Activated CD8-positive, alpha-beta memory T cell treated with anti-CD3 and anti-CD28 coated beads, Interleukin-2, amount 10 ng/mL, durations not matched to agents 7 days and 5 days (primary cell): ENCODE measurements at places on chromosomes 7 and 10. TPM values are rescaled to one million over a fixed set of nuclear protein-coding genes. Genes with fewer than 3 reads are reported as not detected.

MRC1 gene
- total RNA-seq, result 0.05 TPM

FAM200A gene
- 5.1 TPM for total RNA-seq

C10orf143 gene
- 4.3 TPM for total RNA-seq

OR2A42 gene
- not detected for total RNA-seq

ACTL6B gene
- total RNA-seq, result not detected

- DNase-seq, result peak; percentile 33
- H3K36me3 ChIP-seq, result no peaks in the 10 kb centered on the region
- no peak overlapping the region for H3K4me3 ChIP-seq
Measured at GRCh38 chr10:49596493-49596809, 13.7 kb upstream of the SLC18A3 start.

GRCh38 chr7:19982841-19983835 lies 209.7 kb upstream of the TMEM196 start:
- no peak overlapping the region for H3K4me3 ChIP-seq
- H3K36me3 ChIP-seq, result no peaks in the 10 kb centered on the region
- no peaks in the 10 kb centered on the region for H3K4me1 ChIP-seq

GRCh38 chr7:154696556-154696955 lies 306.4 kb downstream of the PAXIP1 start:
- H3K27ac ChIP-seq, result no peak overlapping the region
- no peaks in the 10 kb centered on the region for H3K36me3 ChIP-seq
- DNase-seq, result no peak
- no peaks in the 10 kb centered on the region for H3K4me1 ChIP-seq

DNA sequence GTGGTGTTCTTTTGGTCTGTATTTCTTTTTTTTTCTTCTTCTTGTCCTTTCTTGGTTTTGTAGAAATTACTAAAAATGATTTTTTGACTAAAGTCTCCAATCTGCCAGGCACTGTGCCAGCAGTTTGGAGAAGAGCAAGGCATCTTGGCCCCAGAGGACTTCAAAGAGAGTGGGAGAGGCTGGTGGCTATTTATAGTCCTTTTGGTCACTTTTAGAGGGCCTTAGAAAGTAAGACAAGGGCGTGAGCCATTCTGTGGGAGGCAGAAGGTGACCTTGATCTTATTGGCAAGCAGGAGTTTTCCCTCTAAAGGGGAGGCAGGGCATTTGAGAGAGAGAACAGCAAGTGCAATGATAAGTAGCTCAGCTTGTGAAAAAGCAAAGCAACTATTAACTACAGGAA lies 211.9 kb downstream of the GALNT17 start:
- DNase-seq, result no peak
- no peaks in the 10 kb centered on the region for H3K27me3 ChIP-seq
- no peak overlapping the region for H3K27ac ChIP-seq
- H3K36me3 ChIP-seq, result no peaks in the 10 kb centered on the region

- no peak for DNase-seq
- no peak overlapping the region for H3K27ac ChIP-seq
- H3K4me1 ChIP-seq, result no peaks in the 10 kb centered on the region
- H3K36me3 ChIP-seq, result no peaks in the 10 kb centered on the region
Measured at GRCh38 chr7:154858836-154859537, 143.9 kb downstream of the PAXIP1 start.

DNA sequence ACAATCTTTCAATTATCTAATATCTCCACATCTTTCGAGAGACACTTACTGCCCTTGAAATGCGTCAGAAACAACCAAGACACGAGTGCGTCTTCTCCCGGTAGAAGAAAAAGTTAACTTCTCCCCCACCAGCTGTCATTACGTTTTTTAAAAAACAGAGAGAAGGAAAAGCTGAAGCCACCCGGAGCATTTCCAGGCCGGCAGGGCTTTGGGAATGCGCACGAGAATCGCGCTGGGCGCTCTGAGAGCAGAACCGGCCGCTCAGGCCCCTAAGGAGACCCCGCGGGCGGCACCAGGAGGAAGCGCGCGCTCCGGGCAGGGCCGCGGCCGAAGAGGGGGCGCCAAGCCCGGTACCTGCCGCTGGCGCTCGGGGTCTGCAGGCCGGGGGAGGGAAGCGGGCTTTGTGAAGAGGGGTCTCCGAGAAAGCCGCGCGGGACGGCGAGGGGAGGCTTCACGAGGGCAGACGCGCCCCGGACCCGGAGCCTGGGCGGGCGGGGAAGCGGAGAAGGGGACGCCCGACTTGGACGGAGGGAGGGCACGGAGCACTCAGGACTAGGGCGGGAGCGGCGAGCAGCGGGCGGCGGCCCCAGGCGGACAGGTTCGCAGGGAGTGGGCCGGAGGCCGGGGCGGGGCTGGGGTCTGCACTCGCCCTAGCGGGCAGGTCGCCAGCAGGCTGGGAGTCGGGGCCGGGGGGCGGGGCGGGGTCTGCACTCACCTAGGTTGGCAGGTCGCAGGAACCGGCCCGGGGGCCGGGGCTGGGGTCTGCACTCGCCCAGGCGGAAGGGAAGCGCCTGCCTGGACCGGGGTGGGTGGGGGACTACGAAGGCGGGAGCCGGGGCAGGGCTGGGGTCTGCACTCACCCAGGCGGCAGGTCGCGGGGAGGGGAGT lies 932 bp downstream of the ESYT2 start:
- H3K4me1 ChIP-seq, result peaks cover 40% of the 10 kb centered on the region
- H3K36me3 ChIP-seq, result peaks cover 23% of the 10 kb centered on the region
- H3K4me3 ChIP-seq, result peak overlapping the region; percentile 88
- DNase-seq, result no peak

DNA sequence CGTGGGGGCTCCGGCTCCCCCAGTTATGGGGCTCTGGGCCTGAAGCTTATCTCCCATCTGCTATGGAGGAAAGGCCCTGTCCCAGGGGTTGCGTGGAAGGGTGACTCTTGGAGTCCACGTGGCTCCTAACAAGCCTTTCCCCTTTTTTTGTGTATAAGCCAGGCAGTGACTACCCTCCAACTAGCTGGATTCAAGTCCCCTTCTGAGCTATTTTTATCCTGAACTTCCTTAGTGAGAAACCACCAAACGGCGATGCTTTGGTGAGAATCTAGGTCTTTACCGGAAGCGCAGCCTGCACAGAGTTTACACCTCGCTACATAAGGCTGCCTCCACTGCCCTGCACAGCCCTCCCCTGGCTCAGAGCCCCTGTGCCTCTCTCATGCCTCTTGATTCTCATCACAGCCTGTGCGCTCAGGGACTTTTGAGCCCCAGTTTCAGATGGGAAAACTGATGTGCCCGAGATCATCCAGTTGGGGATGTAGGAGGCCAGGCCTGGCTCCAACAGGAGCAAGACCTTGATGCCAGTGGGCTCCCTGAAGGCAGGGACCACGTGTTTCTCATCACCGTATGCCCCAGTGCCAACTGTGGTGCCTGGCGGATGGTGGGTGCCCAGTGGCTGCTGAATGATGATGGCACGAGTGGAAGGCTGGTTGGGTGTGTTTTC lies 102.3 kb upstream of the PPIF start:
- peaks cover 77% of the 10 kb centered on the region for H3K4me1 ChIP-seq
- H3K27me3 ChIP-seq, result no peaks in the 10 kb centered on the region
- peak overlapping the region; percentile 92 for H3K4me3 ChIP-seq
- peak overlapping the region; percentile 99 for H3K27ac ChIP-seq
- DNase-seq, result peak; percentile 72
- peaks cover 16% of the 10 kb centered on the region for H3K36me3 ChIP-seq

GRCh38 chr10:127934383-127934782 lies 27.5 kb downstream of the PTPRE start:
- no peak for DNase-seq
- no peak overlapping the region for H3K4me3 ChIP-seq
- peaks cover 20% of the 10 kb centered on the region for H3K27me3 ChIP-seq
- no peaks in the 10 kb centered on the region for H3K4me1 ChIP-seq

- H3K27me3 ChIP-seq, result no peaks in the 10 kb centered on the region
- peak overlapping the region; percentile 73 for H3K4me3 ChIP-seq
- H3K4me1 ChIP-seq, result peaks cover 73% of the 10 kb centered on the region
- DNase-seq, result peak; percentile 77
- H3K36me3 ChIP-seq, result no peaks in the 10 kb centered on the region
- peak overlapping the region; percentile 94 for H3K27ac ChIP-seq
Measured at GRCh38 chr7:142711746-142712616, 37.3 kb upstream of the PRSS1 start.

- no peaks in the 10 kb centered on the region for H3K4me1 ChIP-seq
- no peak overlapping the region for H3K27ac ChIP-seq
Measured at GRCh38 chr10:19974138-19974537, 157.9 kb downstream of the PLXDC2 start.

GRCh38 chr7:142389544-142389943 lies 131.7 kb upstream of the PRSS58 start:
- no peaks in the 10 kb centered on the region for H3K36me3 ChIP-seq
- DNase-seq, result no peak
- H3K4me3 ChIP-seq, result peak overlapping the region; percentile 39

GRCh38 chr10:44859546-44860285 lies 51.4 kb upstream of the TMEM72 start:
- H3K27ac ChIP-seq, result no peak overlapping the region
- no peak for DNase-seq
- no peak overlapping the region for H3K4me3 ChIP-seq
- no peaks in the 10 kb centered on the region for H3K36me3 ChIP-seq
- peaks cover 21% of the 10 kb centered on the region for H3K27me3 ChIP-seq
- H3K4me1 ChIP-seq, result peaks cover 9% of the 10 kb centered on the region

DNA sequence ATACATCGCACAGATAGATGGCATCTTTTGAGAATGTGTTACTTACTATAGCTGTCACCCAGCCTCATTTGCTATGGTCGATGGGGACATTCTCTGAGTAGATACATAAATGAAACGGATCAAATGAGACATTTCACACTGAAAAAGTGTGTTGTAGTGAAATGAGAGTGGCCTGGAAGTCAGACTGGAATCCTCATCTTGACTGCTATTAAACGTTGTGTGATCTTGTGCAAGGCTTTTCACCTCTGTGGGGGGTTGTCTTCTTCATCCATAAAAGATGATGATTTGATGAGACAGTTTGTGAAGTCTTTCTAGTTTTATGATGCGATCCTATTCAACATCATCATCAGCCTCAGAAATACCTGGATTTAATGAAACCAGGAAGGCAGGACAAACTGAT lies 155.4 kb upstream of the MYO3A start:
- H3K4me3 ChIP-seq, result no peak overlapping the region
- no peaks in the 10 kb centered on the region for H3K4me1 ChIP-seq

- H3K27ac ChIP-seq, result peak overlapping the region; percentile 87
- peaks cover 36% of the 10 kb centered on the region for H3K4me1 ChIP-seq
- peaks cover 2% of the 10 kb centered on the region for H3K36me3 ChIP-seq
- H3K27me3 ChIP-seq, result no peaks in the 10 kb centered on the region
Measured at GRCh38 chr10:62243647-62243997, 25.0 kb downstream of the RTKN2 start.

- H3K27me3 ChIP-seq, result peaks cover 13% of the 10 kb centered on the region
- peak overlapping the region; percentile 65 for H3K27ac ChIP-seq
- H3K36me3 ChIP-seq, result no peaks in the 10 kb centered on the region
- H3K4me1 ChIP-seq, result peaks cover 14% of the 10 kb centered on the region
Measured at GRCh38 chr7:55641273-55641691, 69.0 kb upstream of the VOPP1 start.

- no peak overlapping the region for H3K4me3 ChIP-seq
- no peaks in the 10 kb centered on the region for H3K27me3 ChIP-seq
- H3K27ac ChIP-seq, result no peak overlapping the region
- H3K36me3 ChIP-seq, result no peaks in the 10 kb centered on the region
- H3K4me1 ChIP-seq, result no peaks in the 10 kb centered on the region
Measured at GRCh38 chr7:8514781-8515519, 81.5 kb downstream of the NXPH1 start.

GRCh38 chr7:155363852-155364600 lies 66.3 kb downstream of the INSIG1 start:
- peaks cover 38% of the 10 kb centered on the region for H3K27me3 ChIP-seq
- DNase-seq, result no peak
- no peak overlapping the region for H3K4me3 ChIP-seq
- H3K4me1 ChIP-seq, result no peaks in the 10 kb centered on the region
- no peak overlapping the region for H3K27ac ChIP-seq

GRCh38 chr7:136741941-136742340 lies 126.5 kb upstream of the CHRM2 start:
- H3K36me3 ChIP-seq, result no peaks in the 10 kb centered on the region
- no peak for DNase-seq
- H3K4me3 ChIP-seq, result no peak overlapping the region
- H3K4me1 ChIP-seq, result no peaks in the 10 kb centered on the region

- no peaks in the 10 kb centered on the region for H3K27me3 ChIP-seq
- no peaks in the 10 kb centered on the region for H3K36me3 ChIP-seq
- no peak overlapping the region for H3K4me3 ChIP-seq
- DNase-seq, result no peak
- no peak overlapping the region for H3K27ac ChIP-seq
Measured at GRCh38 chr7:144717720-144718119, 118.1 kb downstream of the TPK1 start.

- no peak for DNase-seq
- no peak overlapping the region for H3K4me3 ChIP-seq
- no peak overlapping the region for H3K27ac ChIP-seq
- H3K4me1 ChIP-seq, result no peaks in the 10 kb centered on the region
- no peaks in the 10 kb centered on the region for H3K36me3 ChIP-seq
Measured at GRCh38 chr10:112741830-112742402, 208.1 kb upstream of the TCF7L2 start.

DNA sequence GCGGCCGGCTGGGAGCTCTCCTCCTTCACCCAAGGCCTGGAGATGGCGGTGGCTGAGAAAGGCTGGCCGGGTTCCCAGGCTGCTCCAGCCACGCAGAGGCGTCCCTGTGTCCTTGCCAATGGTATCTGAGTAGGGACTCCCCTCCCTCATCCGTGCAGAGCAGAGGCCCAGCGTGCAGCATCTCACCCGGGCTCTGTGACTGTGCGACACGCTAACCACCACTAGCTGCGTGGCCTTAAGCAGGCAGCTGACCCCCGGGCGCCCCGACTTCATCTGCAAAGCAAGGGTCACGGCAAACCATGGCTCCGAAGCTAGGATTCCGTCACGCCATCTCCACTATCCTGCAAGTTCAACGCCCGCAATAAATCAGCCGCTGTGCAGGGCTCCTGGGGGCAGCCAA lies 47.2 kb upstream of the TNRC18 start:
- no peaks in the 10 kb centered on the region for H3K27me3 ChIP-seq
- H3K4me1 ChIP-seq, result no peaks in the 10 kb centered on the region
- H3K27ac ChIP-seq, result no peak overlapping the region
- no peak for DNase-seq
- H3K36me3 ChIP-seq, result no peaks in the 10 kb centered on the region

- H3K27me3 ChIP-seq, result no peaks in the 10 kb centered on the region
- peaks cover 6% of the 10 kb centered on the region for H3K4me1 ChIP-seq
- no peak overlapping the region for H3K4me3 ChIP-seq
- H3K36me3 ChIP-seq, result no peaks in the 10 kb centered on the region
Measured at GRCh38 chr10:43978936-43979335, 330.3 kb upstream of the ZNF32 start.

DNA sequence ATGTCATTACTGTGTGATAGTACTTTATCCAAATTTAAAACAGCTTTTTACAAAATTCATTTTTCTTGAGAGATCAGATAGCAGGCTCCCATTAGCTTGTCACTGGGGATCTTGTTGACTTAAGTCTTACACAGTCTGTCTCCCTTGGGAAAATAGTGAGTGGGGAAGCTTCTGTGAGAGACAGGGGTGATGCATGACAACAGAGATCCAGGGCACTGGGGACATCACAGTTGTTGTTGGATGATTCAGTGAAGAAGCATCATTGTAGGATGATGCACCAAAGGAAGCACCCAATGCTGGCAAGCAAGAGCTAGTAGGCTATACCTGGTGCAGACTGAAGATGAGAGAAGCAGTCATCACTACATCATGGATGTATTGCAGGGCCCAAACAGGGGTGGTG lies 284.7 kb downstream of the HDAC9 start:
- no peaks in the 10 kb centered on the region for H3K4me1 ChIP-seq
- H3K27me3 ChIP-seq, result no peaks in the 10 kb centered on the region
- H3K36me3 ChIP-seq, result no peaks in the 10 kb centered on the region
- H3K27ac ChIP-seq, result no peak overlapping the region
- no peak overlapping the region for H3K4me3 ChIP-seq
- no peak for DNase-seq
